ENCODE measurements at places on chromosomes 6 and 20.

GRCh38 chr6:167870321-167870720 is 43.6 kb downstream of the AFDN start:
- DNase-seq, result no peak

DNA sequence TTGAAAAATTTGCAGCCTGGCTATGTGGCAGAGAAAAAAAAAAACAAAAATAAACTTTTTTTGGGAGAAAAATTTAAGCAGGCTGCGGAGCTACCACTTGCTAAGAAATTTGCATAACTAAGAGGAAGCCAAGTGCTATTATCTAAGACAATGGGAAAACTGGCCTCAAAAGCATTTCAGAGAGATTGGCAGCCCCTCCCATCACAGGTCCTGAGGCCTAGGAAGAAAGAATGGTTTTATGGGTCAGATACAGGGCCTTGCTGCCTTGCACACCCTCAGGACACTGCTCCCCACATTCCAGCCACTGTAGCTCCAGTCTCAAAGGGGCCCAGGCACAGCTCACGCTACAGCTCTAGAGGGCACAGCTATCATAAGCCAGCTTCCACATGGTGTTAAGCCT is 777.9 kb downstream of the TENT5A start:
- DNase-seq, result no peak

- no peak for DNase-seq
Observed at GRCh38 chr6:53391170-53391569, 42.4 kb upstream of the ELOVL5 start.

- no peak for DNase-seq
Observed at GRCh38 chr6:35397806-35398418, 54.2 kb upstream of the FANCE start.

- no peak for DNase-seq
Observed at GRCh38 chr6:30857549-30857948, 26.8 kb upstream of the DDR1 start.

DNA sequence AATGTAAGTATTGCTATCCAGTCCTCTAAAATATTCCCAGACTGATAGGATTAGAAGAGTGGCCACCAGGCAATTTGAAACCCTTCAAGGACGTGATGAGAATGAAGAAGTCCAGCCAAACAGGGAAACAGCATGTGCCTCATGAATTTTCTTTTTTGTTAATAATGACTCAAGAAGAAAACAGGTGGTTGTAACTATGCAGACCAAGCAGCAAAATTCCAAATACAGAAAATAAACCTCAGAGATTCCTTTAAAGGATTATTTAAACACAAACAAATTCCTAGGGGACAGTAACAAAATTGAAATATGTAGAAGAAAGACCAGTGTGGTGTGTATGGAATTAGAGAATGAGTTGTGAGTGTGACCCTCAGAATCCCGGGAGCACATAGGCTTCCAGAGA is 239.2 kb downstream of the KCNQ5 start:
- no peak for DNase-seq

- no peak for DNase-seq
Observed at GRCh38 chr20:60591172-60591799, 633.1 kb downstream of the CDH26 start.

DNA sequence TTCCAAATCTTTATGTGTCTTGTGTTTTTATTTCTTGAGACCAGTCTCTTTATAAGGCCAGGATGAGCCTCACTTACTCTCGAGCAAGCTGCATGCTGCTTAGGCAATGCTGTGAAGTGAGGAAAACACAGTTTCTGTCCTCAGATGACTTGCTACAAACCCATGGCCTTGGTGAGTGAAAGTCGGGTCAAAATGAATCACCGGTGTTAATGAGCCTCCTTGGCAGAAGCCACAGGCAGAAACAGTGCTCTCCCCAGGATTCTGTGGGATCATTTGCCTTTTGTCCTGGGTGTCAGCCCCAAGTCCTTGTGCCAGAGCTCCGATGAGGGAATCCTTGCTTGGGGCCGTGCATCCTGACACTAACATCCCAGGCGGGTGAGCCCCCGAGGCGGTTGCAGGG is 482.5 kb downstream of the QKI start:
- DNase-seq, result no peak

GRCh38 chr6:151240036-151240685 is 394 bp downstream of the AKAP12 start:
- no peak for DNase-seq

DNA sequence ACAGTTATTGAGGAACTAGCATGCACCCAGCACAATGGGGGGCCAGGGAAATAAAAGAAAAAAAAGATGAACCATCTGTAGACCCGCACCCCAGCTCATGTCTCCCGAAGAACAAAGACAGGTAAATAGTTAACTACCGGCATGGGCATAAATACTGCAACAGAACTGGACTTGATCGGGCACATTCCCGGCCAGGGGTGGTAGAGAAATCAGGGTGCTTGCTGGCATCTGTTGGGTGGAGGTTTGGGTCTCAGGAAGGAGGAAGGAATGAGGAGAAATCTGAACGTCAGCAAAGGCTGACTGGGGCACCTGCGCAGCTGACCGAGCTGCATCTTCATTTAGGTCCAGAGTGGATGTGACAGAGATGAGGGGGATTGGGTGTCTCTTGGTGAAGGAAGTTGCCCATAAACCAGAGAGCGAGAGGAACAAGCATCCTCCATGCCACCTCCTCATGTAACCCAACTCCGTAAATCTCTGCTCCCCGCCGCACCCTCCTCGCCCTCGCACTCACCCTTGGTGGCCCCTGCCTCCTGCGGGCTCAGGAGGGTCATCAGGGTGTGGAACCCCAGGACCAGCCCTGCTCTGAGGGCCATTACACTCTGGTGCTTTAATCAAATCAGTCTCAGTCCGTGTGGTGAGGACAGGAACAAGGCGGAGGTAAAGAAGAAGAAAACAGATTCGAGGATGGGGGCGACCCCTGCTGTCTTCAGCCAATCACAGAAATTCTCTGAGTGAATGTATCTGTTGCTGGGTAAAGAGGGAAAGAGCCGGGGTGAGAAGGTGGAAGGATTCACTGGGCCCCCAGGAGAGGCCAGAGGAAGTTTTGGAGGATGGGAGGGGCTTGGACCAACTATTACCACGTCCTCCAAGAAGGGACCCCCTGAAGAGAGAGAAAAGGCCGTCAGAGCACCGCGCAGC is at the start of gene HLA-DOA:
Gene HLA-DOA, minus strand, starts transcription at position 648 of the 918 bp plus-strand sequence.
- no peak for DNase-seq

- no peak for DNase-seq
Observed at GRCh38 chr6:119078376-119079282, at the start of gene FAM184A. FAM184A (minus strand) TSS chr6:119078664; CDS start chr6:119078299, 365 bp downstream.

DNA sequence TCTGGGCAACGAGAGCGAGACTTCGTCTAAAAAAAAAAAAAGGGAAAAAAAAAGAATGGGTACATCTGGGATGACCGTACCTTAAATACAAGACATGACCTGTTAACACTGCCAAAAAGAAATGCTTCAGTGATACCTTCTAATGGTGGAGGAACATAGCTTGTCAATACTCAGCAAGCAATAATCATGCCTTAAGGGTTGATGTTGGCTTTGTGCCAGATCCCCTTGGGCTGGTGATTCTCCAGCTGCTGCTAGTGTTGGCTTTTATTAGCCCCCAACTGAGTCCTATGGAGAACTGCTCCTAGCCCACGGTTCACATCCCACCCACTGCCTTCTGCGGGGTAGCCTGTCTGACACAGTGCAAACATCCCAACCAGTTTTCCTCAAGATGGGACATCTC is 134.9 kb downstream of the PLCB1 start:
- DNase-seq, result no peak

DNA sequence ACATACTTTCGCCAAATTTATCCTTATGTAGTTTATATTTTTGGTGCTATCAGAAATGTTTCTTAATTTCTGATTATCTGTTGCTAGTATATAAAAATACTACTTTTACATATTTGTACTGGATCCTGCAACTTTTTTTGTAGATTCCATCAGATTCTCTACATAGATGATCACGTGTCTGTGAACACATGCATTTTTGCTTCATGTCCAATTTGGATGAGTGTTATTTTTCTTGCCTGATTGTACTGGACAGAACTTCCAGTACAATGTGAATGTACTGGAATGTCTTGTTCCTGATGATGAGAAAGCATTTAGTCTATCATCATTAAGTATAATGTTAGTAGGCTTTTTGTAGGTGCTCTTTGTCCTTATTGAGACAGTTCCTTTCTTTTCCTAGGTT is 25.0 kb upstream of the SSR1 start:
- no peak for DNase-seq

- no peak for DNase-seq
Observed at GRCh38 chr20:1301031-1301529, 27.9 kb downstream of the SDCBP2 start.

GRCh38 chr20:42173440-42173839 is 555.3 kb upstream of the CHD6 start:
- DNase-seq, result no peak

DNA sequence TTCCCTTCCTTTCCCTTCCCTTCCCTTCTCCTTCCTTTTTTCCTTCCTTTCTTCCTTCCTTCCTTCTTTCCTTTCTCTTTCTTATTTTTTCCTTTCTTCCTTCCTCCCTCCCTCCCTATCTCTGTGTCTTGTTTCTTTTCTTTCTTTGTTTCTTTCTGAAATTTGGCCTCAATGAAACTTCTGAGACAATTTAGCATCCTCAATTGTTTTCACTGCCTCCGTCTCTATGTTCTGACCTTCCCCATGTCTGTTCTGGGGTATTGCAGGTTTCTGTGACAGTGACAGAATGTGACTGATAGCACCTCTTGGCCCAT is 81.7 kb upstream of the PAX1 start:
- no peak for DNase-seq

- DNase-seq, result no peak
Observed at GRCh38 chr6:168400037-168400436, 40.9 kb upstream of the SMOC2 start.

- no peak for DNase-seq
Observed at GRCh38 chr6:8543714-8544113, 108.4 kb upstream of the SLC35B3 start.
